ENCODE measurements at places on chromosomes 7 and 10. TPM values are rescaled to one million over a fixed set of nuclear protein-coding genes. Genes with fewer than 3 reads are reported as not detected.

Gene CALHM1
- not detected for total RNA-seq

Gene TMEM184A
- total RNA-seq = 4.4 TPM

Gene SH2D4B
- total RNA-seq = 0.43 TPM

Gene BLNK
- total RNA-seq = 8.8 TPM

Gene ZNF488
- total RNA-seq = 0.41 TPM

Gene TWIST1
- not detected for total RNA-seq

Gene WNT8B
- not detected for total RNA-seq

Gene ADCY1
- total RNA-seq = 3.9 TPM

Gene PRKAR2B
- 7.9 TPM for total RNA-seq

Gene FAM25C
- not detected for total RNA-seq
